PC-9 (cell line): ENCODE measurements at places on chromosomes 6 and 20.

DNA sequence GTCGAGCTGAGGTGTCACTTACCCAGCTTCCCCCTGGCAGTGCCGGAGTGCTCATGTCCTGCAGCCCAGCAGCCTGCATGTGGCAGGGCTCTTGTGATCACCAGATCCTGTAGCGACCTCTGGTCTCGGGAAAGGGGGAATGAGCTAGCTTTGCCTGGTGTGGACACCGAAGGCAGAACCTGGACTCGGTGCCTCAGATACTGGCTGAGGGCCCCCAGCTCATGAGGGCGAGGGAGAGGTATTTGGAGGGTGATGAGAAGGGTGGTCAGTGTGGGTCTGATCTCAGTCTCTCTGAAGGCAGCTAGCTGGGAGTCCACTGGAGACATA is 26.3 kb downstream of the SUN5 start:
- peaks cover 74% of the 10 kb centered on the region for H3K27me3 ChIP-seq
- no peak overlapping the region for H3K27ac ChIP-seq
- no peak for DNase-seq

GRCh38 chr6:44022296-44022661 is 105.0 kb downstream of the MRPL14 start:
- no peak overlapping the region for H3K27ac ChIP-seq
- no peaks in the 10 kb centered on the region for H3K27me3 ChIP-seq
- H3K36me3 ChIP-seq: peaks cover 5% of the 10 kb centered on the region; the same call in 1 of the 2 replicates

GRCh38 chr6:8177721-8178120 is 75.4 kb upstream of the EEF1E1 start:
- H3K36me3 ChIP-seq: no peaks in the 10 kb centered on the region
- H3K27me3 ChIP-seq: no peaks in the 10 kb centered on the region
- H3K4me1 ChIP-seq: peaks cover 14% of the 10 kb centered on the region
- H3K4me3 ChIP-seq: no peak overlapping the region
- no peak overlapping the region for H3K27ac ChIP-seq

DNA sequence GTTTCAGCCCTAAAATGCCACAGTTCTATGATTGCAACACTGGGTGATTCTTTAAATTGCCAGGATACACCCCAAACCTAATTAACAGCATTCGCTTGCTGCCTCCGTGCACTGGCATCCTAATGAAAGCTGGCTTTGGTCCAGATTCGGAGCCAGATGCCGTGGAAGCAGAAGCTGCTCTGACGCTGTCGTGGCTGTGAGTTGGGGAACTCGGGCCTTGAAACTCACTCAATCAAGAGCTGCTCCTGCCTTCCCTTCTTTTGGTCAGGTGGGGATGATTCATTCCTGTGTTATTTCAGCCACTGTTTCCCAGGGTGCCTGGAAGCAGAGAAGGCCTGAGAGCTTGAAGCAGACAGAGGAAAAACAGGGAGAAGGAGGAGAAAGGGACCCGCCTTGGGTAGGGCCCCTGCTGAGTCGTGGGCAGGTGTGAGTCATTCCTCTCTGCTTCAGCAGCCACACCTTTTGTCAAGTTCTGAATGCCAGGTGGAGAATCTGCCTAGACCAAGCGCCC is 36.2 kb upstream of the DSP start:
- no peaks in the 10 kb centered on the region for H3K36me3 ChIP-seq
- H3K27me3 ChIP-seq: no peaks in the 10 kb centered on the region
- peak overlapping the region; percentile 17; the same call in 1 of the 2 replicates for H3K4me3 ChIP-seq
- DNase-seq: peak; percentile 93
- peaks cover 20% of the 10 kb centered on the region for H3K4me1 ChIP-seq

- no peaks in the 10 kb centered on the region for H3K27me3 ChIP-seq
- no peaks in the 10 kb centered on the region for H3K36me3 ChIP-seq
- H3K4me1 ChIP-seq: peaks cover 26% of the 10 kb centered on the region
- H3K4me3 ChIP-seq: peak overlapping the region; percentile 39; the same call in 1 of the 2 replicates
Measured at GRCh38 chr6:27505209-27506027, 32.5 kb upstream of the ZNF184 start.

GRCh38 chr6:150924808-150925589 is 59.5 kb downstream of the MTHFD1L start:
- no peak for DNase-seq
- no peak overlapping the region for H3K4me3 ChIP-seq
- 0 out of 2 replicates have a peak, but pooled peaks cover 4% of the 10 kb centered on the region for H3K4me1 ChIP-seq
- H3K36me3 ChIP-seq: peaks cover 17% of the 10 kb centered on the region
- H3K27ac ChIP-seq: no peak overlapping the region

- H3K27ac ChIP-seq: no peak overlapping the region
- no peaks in the 10 kb centered on the region for H3K27me3 ChIP-seq
- H3K4me3 ChIP-seq: no peak overlapping the region
- no peaks in the 10 kb centered on the region for H3K36me3 ChIP-seq
- H3K4me1 ChIP-seq: no peaks in the 10 kb centered on the region
Measured at GRCh38 chr6:164579035-164579434, 730.4 kb downstream of the C6orf118 start.

DNA sequence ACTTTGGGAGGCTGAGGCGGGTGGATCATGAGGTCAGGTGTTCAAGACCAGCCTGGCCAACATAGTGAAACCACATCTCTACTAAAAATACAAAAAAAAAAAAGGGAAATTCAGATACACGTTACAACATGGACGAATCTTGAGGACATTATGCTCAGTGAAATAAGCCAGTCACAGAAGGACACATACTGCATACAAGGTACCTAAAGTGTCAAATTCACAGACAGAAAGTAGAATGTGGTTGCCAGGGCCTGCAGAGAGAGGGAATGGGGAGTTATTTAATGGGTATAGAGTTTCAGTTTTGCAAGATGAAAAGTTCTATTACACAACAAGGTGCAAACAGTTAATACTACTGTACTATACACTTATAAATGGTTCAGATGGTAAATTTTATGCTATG is 75.1 kb downstream of the SNX5 start:
- DNase-seq: peak; percentile 23
- H3K27ac ChIP-seq: no peak overlapping the region
- H3K4me1 ChIP-seq: no peaks in the 10 kb centered on the region
- H3K4me3 ChIP-seq: no peak overlapping the region

GRCh38 chr6:150605333-150605732 is 5.6 kb downstream of the PLEKHG1 start:
- no peak overlapping the region for H3K4me3 ChIP-seq
- H3K27me3 ChIP-seq: no peaks in the 10 kb centered on the region
- 0 out of 2 replicates have a peak, but pooled peaks cover 6% of the 10 kb centered on the region for H3K36me3 ChIP-seq
- H3K27ac ChIP-seq: no peak overlapping the region
- peaks cover 8% of the 10 kb centered on the region for H3K4me1 ChIP-seq

- H3K4me3 ChIP-seq: no peak overlapping the region
- DNase-seq: no peak
- no peaks in the 10 kb centered on the region for H3K36me3 ChIP-seq
- no peaks in the 10 kb centered on the region for H3K4me1 ChIP-seq
Measured at GRCh38 chr6:98828941-98829411, 5.4 kb upstream of the POU3F2 start.

GRCh38 chr6:129390900-129391299 is 319.1 kb downstream of the ARHGAP18 start:
- no peaks in the 10 kb centered on the region for H3K36me3 ChIP-seq
- no peak overlapping the region for H3K4me3 ChIP-seq
- no peak for DNase-seq
- no peaks in the 10 kb centered on the region for H3K4me1 ChIP-seq

GRCh38 chr6:75147512-75147911 is 58.3 kb downstream of the COL12A1 start:
- H3K4me3 ChIP-seq: no peak overlapping the region
- no peak for DNase-seq
- no peaks in the 10 kb centered on the region for H3K27me3 ChIP-seq
- peaks cover 12% of the 10 kb centered on the region; the same call in 1 of the 2 replicates for H3K4me1 ChIP-seq

GRCh38 chr6:163289447-163289846 is 125.1 kb upstream of the QKI start:
- H3K4me1 ChIP-seq: no peaks in the 10 kb centered on the region
- H3K27me3 ChIP-seq: no peaks in the 10 kb centered on the region
- no peak overlapping the region for H3K4me3 ChIP-seq
- no peaks in the 10 kb centered on the region for H3K36me3 ChIP-seq
- DNase-seq: no peak

- no peaks in the 10 kb centered on the region for H3K27me3 ChIP-seq
- H3K36me3 ChIP-seq: no peaks in the 10 kb centered on the region
- H3K4me1 ChIP-seq: no peaks in the 10 kb centered on the region
- no peak overlapping the region for H3K27ac ChIP-seq
- no peak overlapping the region for H3K4me3 ChIP-seq
Measured at GRCh38 chr6:11028959-11029358, 15.1 kb downstream of the ELOVL2 start.

GRCh38 chr6:69825904-69826303 is 29.1 kb upstream of the LMBRD1 start:
- no peak overlapping the region for H3K4me3 ChIP-seq
- no peaks in the 10 kb centered on the region for H3K36me3 ChIP-seq
- 0 out of 2 replicates have a peak, but pooled peaks cover 4% of the 10 kb centered on the region for H3K4me1 ChIP-seq
- no peaks in the 10 kb centered on the region for H3K27me3 ChIP-seq

- H3K4me1 ChIP-seq: no peaks in the 10 kb centered on the region
- no peak overlapping the region for H3K4me3 ChIP-seq
- peaks cover 63% of the 10 kb centered on the region for H3K27me3 ChIP-seq
- no peak overlapping the region for H3K27ac ChIP-seq
- DNase-seq: no peak
Measured at GRCh38 chr6:170514908-170515307, 38.2 kb downstream of the PSMB1 start.

- no peak for DNase-seq
- H3K4me1 ChIP-seq: no peaks in the 10 kb centered on the region
- no peak overlapping the region for H3K4me3 ChIP-seq
- H3K27ac ChIP-seq: no peak overlapping the region
- no peaks in the 10 kb centered on the region for H3K27me3 ChIP-seq
Measured at GRCh38 chr6:44176130-44176761, 17.6 kb downstream of the CAPN11 start.

- H3K4me3 ChIP-seq: no peak overlapping the region
- DNase-seq: no peak
- H3K36me3 ChIP-seq: no peaks in the 10 kb centered on the region
- no peak overlapping the region for H3K27ac ChIP-seq
- H3K27me3 ChIP-seq: no peaks in the 10 kb centered on the region
- peaks cover 20% of the 10 kb centered on the region for H3K4me1 ChIP-seq
Measured at GRCh38 chr6:5163247-5163646, 78.1 kb downstream of the PPP1R3G start.
